ENCODE measurements at places on chromosomes 3 and 15.

DNA sequence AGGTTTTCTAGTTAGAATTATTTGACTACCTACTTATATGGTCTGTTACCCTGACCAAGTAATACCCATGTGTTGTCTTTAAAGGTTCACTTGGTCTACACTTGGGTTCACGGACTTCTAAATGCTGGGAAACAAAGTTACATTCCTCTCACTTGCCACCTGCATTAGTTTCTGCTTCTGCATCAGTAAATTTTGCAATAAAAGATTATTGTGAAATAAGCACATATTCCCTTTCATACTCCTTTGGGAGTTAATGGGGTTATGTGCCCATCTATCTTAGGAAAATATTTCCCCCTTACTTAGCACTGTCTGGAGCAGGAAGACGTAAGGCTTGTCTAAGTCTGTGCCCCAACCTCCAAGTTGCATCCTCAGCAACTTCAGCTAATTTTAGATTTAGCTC is 160.7 kb downstream of the FRMD5 start:
- DNase-seq: no peak

DNA sequence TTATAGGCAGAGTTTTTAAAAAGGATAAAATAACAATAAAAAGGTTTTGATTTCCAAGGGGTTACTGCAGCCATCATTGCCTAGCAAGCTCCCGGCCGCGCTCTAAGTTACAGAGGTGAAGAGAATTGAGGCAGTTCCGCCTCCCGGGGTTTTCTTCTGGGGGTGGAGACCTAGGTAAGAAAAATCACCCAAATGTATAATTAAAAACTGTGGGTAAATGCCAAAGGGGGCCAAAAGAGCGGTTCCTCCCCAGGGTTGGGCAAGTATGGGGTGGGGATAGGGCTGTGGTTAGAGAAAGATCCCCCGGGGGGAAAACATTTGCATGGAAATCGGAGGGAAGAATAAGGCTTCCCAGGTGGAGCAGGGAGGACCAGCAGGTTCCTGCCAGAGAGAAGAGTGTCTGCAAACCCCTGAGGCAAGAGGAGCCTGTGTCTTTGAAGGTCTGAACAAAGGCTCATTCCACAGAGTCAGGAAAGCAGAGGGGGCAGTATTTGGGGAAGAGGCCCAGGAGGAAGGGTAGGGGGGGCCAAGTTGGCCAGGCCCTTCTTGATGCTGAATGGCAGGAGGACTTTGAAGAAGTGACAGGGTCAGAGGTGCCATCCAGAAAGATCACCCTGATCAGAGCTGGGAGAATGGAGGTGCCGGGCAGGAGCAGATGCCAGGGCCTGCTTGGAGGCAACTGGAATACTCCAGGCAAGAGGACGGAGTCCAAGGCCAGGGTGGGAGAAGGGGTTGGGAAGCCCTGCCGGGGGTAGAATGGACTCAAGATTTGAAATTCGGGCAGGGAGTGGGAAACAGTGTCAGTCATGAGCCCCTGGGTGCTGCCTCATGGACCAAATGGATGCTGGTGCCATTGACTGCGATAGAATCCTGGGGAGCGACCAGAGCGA is 152.9 kb upstream of the RGMA start:
- DNase-seq: no peak

DNA sequence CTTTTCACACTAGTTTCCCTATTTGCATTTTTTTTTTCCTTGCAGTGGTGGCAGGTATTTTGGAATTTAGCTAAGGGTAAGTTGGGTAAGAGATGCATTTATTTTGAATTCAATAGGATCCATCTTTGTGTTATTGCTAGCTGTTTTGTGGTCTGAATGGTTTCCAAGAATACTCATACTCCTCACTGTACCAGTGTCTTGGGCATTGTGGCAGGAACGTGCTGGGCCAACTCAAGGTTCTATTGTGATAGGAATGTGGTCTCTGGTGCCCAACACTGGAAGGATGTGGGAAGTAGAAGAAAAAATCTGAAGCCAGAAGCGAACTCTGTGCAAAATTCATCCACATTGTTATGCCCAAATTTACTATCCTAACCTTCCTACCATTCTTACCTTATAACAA is 135.6 kb downstream of the RBMS3 start:
- no peak for DNase-seq

DNA sequence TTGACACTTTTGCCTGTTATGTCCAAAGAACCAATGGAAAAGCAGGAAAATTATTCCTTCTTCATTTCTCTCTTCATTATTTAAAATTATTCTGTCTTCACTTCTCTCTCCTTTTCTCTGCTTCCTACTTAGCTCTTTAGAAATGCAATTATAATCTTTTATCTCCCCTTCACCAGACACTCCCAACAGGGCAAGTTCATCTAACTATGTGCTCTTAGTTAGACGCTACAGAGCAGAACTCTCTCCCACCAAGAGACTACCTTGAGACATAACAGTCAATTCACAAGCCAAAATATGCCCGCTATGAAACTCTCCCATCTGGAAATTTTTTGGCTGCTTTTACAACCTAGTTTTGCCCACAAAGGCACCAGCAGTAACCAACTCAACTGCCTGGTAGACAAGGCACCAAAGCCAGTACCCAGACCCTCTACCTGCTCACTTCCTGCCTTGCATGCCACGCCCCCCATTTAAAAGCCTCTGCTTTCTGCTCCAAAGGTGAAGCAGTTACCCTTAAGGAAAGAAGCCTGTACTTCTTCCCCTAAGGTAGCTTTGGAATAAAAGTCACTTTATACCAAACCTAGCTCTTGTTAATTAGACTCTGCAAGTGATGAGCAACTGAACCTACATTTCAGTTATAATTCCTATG is 28.1 kb downstream of the CCRL2 start:
- no peak for DNase-seq

- DNase-seq: no peak
Measured at GRCh38 chr3:148742118-148742517, 44.4 kb downstream of the AGTR1 start.

- DNase-seq: no peak
Measured at GRCh38 chr3:197425485-197426120, 127.2 kb upstream of the DLG1 start.

DNA sequence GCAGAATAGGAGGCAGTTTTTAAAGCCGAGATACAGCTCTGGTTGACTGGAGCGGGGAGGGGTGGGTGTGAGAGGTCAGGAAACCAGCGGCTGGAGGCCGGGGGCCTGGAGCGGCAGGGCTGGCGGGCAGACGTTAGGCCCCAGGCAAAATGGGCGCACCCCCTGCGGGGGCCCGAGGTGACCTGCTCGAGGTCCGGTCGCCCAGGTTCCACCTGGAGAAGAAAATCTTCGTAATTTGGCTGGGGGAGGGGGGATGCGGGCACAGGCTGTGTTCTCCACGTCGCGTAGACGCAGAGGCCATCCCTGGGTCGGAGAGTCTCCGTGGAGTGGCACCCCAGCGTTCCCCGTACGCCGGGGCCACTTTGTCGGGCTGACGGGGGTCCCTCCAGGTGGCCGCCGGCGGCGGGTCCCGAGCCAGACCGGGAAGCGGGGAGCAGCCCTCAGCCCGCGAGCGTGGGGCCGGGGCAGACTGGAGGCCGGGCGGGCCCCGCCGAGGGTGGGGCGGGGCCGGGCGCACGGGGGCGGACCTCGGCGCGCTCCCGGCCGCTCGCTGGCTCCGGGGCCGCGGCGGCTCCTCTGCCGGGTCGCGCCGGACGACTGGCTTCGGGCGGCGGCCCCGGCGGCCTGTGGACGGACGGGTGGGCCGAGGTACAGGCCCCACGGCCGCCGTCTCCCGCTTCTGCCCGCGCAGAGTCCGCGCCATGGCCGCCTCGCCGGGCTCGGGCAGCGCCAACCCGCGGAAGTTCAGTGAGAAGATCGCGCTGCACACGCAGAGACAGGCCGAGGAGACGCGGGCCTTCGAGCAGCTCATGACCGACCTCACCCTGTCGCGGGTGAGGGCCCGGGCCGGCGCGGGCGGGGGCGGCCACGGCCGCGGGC is at the start of gene CRTC3:
TSS of gene CRTC3 (plus strand) at position 553 of the 879 bp plus-strand sequence. CDS start at position 702, 149 bp downstream.
- DNase-seq: no peak

- DNase-seq: no peak
Measured at GRCh38 chr3:33184863-33185262, 33.7 kb downstream of the SUSD5 start.

DNA sequence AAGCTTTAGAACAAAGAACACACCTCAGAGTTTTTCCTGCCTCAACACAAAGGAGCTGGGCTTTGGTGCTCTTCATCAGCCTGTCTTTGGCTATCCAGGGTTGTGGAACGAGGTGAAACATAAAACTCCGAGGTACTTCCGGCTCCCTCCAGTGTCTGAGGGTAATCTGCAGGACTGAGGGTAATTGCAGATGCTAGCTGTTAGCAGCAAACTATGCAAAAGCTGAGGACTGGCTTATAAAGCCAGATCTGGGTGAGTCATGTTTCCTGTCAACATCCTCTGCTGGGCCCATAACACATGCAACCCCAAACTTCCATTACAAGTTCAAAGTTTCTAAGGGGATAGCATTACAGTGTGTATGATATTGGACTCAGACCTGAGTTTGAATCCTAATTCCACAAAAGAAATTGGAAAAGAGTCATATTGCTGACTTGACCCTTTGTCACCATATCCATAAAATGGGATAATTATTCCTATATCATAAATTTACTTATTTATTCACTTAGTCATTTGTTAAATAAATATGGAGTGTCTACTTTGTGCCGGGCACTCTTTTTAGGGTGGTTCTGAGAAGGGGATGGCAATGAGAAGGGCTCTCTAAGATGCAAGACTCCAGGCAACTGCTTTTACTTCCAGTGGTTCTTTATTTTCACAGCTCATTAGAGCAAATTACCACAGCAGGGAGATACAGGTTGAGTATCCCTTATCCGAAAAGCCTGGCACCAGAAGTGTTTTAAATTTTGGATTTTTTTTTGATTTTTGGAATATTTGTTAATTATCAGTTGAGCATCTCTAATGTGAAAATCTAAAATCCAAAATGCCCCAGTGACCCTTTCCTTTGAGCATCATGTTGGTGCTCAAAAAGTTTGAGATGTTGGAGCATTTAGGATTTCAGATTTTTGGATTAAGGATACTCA is 9.5 kb upstream of the TRIM69 start:
- DNase-seq: no peak

- no peak for DNase-seq
Measured at GRCh38 chr3:69761896-69762767, 22.9 kb downstream of the MITF start.

- DNase-seq: no peak
Measured at GRCh38 chr15:58701376-58701775, 48.1 kb downstream of the ADAM10 start.

DNA sequence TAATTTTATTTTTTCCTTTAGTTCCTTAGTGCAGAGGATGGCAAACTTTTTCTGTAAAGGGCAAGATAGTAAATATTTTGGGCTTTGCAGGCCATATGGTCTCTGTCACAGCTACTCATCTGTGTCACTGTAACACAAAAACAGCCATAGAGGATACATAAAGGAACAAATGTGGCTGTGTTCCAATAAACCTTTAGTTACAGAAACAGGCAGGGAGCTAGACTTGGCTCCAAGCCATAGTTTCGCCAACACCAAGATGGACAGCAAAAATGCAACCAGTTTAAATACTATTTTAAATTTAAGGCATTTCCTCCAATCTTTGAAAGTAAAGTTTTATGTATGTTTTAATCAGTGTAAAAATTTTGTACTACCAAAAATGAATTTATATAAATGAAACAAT is 753.4 kb downstream of the FHIT start:
- no peak for DNase-seq

- DNase-seq: no peak
Measured at GRCh38 chr15:52717481-52717880, 38.3 kb upstream of the ATOSA start.

DNA sequence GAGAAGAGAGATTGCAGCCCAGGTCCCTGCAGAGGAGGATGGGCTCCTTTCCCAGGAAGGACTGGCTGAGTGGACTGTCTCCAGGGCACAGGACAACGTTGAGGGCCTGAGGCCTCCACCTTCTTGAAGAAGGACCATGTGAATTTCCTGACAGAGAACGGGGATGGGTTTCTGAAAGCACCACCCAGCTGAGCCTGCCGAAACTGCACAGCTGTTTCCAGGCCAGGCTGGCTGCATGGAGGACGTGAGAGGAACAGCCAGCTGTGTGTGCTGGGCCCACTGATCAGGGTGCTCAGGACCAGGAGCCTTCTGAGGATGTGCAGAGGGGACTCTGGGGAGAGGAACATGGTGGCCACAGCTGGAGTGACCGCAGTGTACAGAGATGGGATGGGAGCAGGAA is 39.2 kb downstream of the HMCES start:
- DNase-seq: no peak

All from NCI-H2107 (cell line).